SIG-M5 (cell line): ENCODE measurements at places on chromosomes 16 and 17.

- no peak for DNase-seq
Measured at GRCh38 chr16:89407925-89408300, 82.4 kb downstream of the ANKRD11 start.

GRCh38 chr17:6427279-6427781 lies 7.6 kb downstream of the AIPL1 start:
- DNase-seq, result peak; percentile 20

- no peak for DNase-seq
Measured at GRCh38 chr17:72030067-72030899, 90.5 kb upstream of the SOX9 start.

GRCh38 chr17:67434061-67434525 lies 57.0 kb downstream of the PITPNC1 start:
- DNase-seq, result peak; percentile 59

DNA sequence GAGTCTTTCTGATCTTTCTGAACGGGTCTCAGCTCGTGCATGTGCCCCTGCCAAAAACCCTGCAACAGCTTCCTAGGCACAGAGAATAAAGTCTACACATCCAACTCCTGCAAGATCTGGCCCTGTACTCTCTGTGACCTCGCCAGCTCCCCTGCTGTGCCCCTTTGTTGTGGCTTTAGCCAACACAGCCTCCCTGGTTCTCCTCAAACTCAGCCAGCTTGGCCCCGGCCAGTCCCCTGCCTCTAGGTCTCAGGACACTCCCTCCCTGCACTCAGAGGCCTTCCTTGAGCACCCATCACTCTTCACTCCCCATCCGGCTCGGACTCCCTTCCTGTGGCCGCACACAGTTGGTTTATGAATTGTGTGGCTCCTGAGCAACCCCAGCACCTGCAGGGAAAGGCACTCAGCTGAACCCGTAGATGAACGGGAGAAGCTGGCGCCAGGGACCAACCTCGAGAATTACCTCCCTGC lies 1.4 kb downstream of the CEP131 start:
- no peak for DNase-seq

GRCh38 chr17:75125984-75126383 lies 5.6 kb downstream of the NT5C start:
- no peak for DNase-seq
